Stimulated activated CD4-positive, alpha-beta T cell treated with anti-CD3 and anti-CD28 coated beads, Interleukin-15, amount 100 ng/mL, for 48 hours (primary cell): ENCODE measurements at places on chromosomes 7 and 10.
A peak's percentile ranks its signal among the peaks of the same experiment; 100 is the strongest.

- peak; percentile 43 for DNase-seq
These were observed 4.6 kb upstream of the VGF start for GRCh38 chr7:101169838-101170551.

DNA sequence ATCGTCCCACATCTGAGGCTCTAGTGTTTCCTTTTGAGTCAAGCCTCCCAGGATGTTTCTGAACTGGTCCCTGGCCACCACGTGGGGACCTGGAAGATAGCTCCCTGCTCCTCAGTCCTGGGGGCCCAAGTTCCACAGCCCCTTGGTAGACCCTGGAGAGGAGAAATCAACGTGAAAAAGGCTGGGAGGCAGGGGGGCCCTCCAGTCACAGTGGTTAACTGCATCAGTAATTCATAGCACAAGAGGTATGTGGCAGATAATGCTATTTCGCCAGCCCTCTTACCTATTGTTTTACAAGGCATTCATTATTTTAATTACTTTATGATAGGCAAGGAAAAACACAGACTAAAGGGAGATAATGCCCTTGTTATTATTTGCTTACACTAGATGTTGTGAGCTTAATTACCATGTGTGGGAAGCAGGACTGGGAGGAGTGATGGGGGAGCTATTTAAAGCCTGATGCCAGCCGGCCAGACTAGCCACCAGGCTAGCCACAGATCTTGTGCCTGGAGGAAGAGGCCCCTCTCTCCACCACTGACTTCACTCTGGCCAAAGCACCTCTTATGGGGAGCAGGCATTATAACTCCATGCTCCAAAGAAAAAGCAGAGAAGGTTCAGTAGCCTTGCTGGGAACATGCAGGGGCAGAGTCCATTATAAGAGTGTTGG, 230.7 kb downstream of the KCNMA1 start:
- no peak for DNase-seq

DNA sequence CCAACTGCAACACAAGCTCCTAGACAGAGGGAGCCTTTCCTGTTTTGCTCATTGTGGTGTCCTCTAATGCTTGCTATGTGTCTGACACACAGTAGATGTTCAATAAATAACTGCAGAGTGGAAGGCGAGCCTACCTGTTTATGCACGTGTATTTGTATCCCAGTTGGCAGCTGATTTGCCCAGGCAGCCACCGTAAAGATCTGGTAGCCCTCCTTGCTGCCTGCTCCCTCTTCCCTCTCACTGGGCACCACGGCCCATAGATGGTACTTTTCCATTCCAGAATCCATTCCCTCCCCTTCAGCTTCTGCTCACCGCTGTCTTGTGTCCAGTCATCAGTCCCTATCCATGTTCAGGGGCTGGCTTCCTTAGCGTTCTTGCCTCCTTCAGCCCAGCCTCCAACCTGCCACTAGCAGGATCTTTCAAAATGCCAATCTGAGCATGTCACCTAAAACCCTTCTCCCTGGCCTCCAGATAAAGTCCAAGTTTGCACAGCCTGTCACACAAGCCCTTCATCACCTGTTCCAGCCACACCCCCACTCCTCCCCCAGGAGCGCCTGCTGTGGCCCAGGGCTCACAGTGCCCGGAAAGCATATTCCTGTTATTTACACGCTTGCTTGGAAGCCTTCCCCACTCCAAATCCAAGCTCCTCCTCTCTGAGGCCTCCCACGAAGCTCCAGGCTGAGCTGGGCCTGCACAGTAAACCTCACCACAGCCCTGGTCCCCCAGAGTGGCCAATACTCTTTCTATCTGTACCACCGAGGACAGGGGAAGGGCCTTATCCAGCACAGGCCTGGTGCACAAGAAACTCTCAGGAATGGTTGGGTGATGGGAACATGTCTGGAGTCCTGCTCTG, 21.0 kb downstream of the ZCCHC24 start:
- DNase-seq = no peak

DNA sequence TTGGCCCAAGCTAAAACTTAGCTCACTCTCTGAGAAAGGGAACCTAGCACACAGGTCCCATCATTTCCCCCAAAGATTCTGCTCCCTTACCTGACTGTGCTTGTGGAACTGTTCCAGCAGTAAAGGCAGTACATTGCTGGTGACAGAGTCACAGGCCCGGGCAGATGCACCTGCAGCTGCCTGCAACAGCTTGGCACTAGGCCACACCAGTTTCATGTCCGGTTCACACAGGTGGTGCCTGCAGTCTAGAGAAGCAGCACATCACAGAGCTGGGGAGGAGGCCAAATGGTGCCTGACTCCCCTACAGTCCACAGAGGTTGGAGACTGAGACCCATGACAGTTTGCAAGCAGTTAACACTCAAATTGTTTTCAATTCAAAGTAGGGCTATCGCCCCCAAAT, 22.2 kb downstream of the ZDHHC16 start:
- no peak for DNase-seq

DNA sequence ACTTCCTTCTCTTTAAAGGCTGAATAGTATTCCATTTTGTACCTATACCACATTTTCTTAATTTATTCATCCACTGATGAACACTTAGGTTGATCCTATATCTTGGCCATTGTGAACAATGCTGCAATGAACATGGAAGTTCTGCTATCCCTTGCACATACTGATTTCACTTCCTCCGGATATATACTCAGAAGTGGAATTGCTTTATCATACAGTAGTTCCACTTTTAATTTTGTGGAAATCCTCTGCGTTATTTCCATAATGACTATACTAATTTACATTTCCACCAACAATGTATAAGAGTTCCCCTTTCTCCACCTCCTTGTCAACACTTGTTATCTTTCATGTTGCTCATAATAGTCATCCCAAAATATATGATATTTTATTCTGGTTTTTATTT, 312.6 kb downstream of the PLXDC2 start:
- DNase-seq = no peak

DNA sequence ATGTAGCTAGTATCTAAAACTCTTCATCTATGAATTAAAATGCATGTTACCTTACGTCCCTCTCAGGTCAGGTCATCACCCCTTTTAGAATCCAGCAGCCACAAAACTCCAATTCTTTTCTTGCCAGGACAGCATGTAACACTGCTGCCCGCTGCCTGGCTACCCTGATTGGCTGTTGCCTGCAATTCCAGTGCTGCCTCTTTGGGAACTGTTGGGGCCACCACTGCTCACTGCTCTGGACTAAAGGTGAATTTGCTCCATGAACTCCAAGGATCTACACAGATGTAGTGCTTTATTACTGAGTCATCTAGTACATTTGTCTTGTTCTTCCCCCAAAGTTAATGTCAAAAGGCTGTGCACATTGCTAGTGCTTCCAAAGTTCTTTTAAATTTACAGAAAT, 40.4 kb downstream of the SCIN start:
- no peak for DNase-seq

- DNase-seq = no peak
These were observed 1.3 kb upstream of the CALCR start for GRCh38 chr7:93575555-93576399.

- DNase-seq = no peak
These were observed 15.2 kb upstream of the PILRB start for GRCh38 chr7:100342765-100343164.

DNA sequence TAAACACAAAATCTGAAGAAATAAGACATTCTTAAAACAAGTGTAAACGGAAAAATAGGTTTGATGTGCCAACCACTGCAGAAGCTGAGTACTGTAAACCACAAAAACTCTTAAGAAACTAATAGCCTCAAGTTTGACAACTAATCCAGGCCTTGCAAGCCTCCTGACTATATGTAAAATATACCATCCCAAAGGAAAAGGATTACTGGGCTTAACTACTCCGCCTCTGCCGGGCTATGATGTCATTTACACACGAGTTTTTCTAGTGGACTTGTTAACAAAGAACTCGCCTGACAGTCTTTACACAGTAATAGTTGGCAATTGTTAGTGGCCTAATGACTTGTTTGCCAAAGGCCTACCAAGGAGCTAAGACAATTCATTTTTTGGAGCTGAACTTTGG, 2.1 kb downstream of the KIF5B start:
- no peak for DNase-seq

GRCh38 chr7:76053461-76053860, 5.6 kb downstream of the MDH2 start:
- DNase-seq = no peak

GRCh38 chr7:47962262-47962661, 14.0 kb upstream of the PKD1L1 start:
- no peak for DNase-seq

GRCh38 chr10:121416071-121416470, 182.2 kb downstream of the FGFR2 start:
- DNase-seq = no peak

- DNase-seq = no peak
These were observed 436.1 kb downstream of the TYW1 start for GRCh38 chr7:67432536-67433234.
